WERI-Rb-1 (cell line): ENCODE measurements at places on chromosomes 1 and 21.

DNA sequence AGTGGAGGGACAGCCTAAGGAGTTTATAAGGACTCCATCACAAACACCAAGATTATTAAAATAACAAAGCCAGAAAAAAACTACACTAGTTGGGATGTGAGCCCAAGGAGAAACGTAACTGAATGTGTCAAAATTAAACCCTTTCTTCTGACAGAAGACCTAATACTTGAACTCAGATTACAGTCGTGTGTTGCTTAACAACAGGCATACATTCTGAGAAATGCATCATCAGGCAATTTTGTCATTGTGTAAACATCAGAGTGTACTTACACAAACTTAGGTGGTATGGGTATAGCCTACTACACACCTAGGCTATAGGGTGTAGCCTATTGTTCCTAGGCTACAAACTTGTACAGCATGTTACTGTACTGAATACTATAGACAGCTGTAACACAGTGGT is 23.4 kb downstream of the DSTYK start:
- no peak for DNase-seq

- peak; percentile 35 for DNase-seq
Observed at GRCh38 chr1:18676332-18676781, 45.7 kb downstream of the PAX7 start.

DNA sequence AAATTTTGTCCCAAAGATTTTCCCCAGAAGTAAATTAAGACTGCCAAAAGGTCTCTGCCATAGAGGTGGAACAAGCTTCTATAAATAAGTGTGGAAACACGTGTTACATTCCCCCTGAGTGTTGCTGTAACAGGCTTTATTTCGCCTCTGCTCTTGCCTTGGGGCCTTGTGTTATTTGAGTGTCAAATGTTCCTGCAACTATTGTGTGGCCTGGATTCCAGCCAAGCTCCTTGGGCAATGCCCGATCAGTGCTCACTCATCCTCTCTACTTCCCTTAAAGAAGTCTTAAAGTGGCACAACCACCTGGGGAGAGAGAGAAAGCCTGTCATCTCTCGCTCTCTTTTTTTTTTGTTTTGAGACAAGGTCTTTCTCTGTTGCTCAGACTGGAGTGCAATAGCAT is 156.7 kb downstream of the NR5A2 start:
- DNase-seq: no peak

DNA sequence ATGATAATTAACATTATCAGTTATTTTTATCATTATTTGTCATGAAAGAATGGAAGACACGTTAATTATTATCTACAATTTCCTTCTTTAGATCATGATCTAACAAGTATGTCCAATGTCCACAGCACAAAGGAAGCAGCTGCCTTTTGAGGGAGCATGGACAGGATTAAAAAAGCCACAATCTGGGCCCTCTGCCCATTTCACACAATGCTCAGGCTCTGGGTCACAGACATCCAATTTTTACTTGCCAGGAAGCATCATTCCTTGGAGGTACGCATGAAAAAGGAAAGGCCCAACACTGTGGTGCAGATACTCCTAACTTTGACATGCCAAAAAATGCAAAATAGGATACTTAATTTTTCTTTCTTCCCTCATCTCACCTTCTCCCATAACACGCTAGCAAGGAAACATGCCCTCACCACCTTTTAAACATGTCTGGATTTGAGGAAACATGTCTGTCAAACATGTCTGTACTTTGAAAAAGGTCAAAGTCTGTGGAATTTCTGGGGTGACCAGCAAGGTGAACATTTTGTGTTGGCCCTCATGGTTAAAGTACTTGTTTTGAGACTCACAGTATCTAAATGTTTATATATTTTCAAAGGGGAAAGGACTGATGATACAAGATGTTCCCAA is 40.0 kb downstream of the GADD45A start:
- no peak for DNase-seq

GRCh38 chr1:236429715-236430274 is 35.7 kb downstream of the EDARADD start:
- DNase-seq: no peak

- DNase-seq: peak; percentile 72
Observed at GRCh38 chr1:51234721-51235425, 1.2 kb upstream of the RNF11 start.
